T-helper 17 cell (primary cell): ENCODE measurements at places on chromosomes 6 and 20.

DNA sequence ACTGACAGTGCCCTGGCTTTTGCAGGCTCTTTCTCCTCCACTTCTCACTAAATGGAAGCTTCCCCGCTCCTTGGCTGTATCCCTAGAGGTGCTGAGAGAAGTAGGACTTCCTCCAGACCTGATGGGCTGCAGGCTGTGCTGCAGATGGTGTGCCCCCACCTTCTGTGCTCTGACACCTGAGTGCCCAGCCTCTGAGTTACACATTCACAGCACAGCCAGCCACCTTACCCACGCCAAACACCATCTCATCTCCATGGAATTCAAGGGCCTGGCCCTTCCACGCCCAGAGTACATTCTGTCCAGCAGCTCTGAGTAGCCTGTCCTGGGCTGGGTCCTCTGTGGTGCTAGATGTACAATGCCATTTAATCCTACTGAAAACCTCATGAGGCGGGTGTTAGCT lies 5.3 kb downstream of the SFTA2 start:
- DNase-seq, result no peak
- no peaks in the 10 kb centered on the region for H3K27me3 ChIP-seq
- H3K4me1 ChIP-seq, result no peaks in the 10 kb centered on the region
- no peak overlapping the region for H3K27ac ChIP-seq
- H3K4me3 ChIP-seq, result no peak overlapping the region
- H3K36me3 ChIP-seq, result peaks cover 3% of the 10 kb centered on the region

DNA sequence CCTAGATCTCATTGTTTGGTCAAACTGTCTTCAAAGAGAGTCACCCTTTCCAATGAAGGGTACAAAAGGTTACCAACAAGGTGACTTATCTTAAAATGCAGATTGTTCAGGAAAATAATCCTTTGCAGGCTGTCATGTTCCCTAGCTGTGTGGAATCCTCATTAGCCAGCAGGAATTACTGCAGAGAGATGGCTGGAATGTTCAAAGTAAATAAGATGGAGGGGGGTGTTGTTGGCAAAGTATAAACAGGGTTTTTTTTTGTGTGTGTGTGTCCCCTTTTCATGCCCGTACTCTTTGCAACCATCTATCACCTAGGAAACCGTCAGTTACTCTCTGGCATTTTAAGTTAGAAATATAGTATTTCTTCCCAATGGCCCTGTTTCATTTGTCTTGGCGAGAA lies 6.5 kb downstream of the NEDD9 start:
- H3K4me1 ChIP-seq, result peaks cover 43% of the 10 kb centered on the region
- DNase-seq, result no peak
- H3K27ac ChIP-seq, result peak overlapping the region; percentile 83
- peaks cover 5% of the 10 kb centered on the region for H3K36me3 ChIP-seq
- H3K4me3 ChIP-seq, result no peak overlapping the region
- H3K27me3 ChIP-seq, result no peaks in the 10 kb centered on the region

GRCh38 chr6:109978174-109979032 lies at the start of gene GPR6:
GPR6 (plus strand) TSS chr6:109978311; CDS start chr6:109979113, 802 bp downstream.
- no peak within 1 kb of the TSS for H3K4me3 ChIP-seq
- peaks cover 61% of the 10 kb centered on the region for H3K27me3 ChIP-seq
- H3K4me1 ChIP-seq, result no peaks in the 10 kb centered on the region
- peaks cover 2% of the 10 kb centered on the region for H3K36me3 ChIP-seq

DNA sequence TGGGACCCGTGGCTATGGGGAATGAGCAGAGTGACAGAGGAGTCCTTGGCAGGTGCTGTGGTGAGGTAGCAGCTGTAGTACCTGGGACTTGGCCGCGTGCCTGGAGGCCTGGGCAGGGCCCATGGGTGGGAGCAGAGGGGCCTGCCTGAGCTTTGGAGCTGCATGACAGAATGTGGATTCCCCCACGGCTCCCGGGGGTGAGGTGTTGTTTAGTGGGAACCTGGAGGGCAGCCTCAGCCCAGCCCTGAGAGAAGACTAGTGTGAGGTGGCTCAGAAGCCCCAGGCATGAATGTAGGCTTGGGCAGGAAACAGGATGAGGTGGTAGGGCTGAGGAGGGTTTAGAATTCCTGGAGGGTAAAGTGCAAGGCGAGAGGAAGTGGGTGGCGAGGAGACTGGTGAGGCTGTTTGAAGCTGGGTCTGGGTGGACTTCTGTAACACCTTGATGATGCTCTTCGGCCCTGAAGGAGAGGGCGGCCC lies 86.5 kb upstream of the SCP2D1 start:
- H3K27ac ChIP-seq, result no peak overlapping the region
- H3K36me3 ChIP-seq, result no peaks in the 10 kb centered on the region
- peaks cover 32% of the 10 kb centered on the region for H3K4me1 ChIP-seq
- DNase-seq, result no peak
- H3K4me3 ChIP-seq, result no peak overlapping the region

GRCh38 chr6:97081010-97081590 lies 156.6 kb downstream of the KLHL32 start:
- H3K4me1 ChIP-seq, result peaks cover 9% of the 10 kb centered on the region
- no peak overlapping the region for H3K4me3 ChIP-seq
- DNase-seq, result no peak
- H3K27ac ChIP-seq, result no peak overlapping the region
- H3K27me3 ChIP-seq, result no peaks in the 10 kb centered on the region

GRCh38 chr6:160881148-160881808 lies 110.3 kb upstream of the MAP3K4 start:
- H3K27ac ChIP-seq, result no peak overlapping the region
- DNase-seq, result no peak
- H3K27me3 ChIP-seq, result peaks cover 19% of the 10 kb centered on the region
- no peaks in the 10 kb centered on the region for H3K36me3 ChIP-seq

DNA sequence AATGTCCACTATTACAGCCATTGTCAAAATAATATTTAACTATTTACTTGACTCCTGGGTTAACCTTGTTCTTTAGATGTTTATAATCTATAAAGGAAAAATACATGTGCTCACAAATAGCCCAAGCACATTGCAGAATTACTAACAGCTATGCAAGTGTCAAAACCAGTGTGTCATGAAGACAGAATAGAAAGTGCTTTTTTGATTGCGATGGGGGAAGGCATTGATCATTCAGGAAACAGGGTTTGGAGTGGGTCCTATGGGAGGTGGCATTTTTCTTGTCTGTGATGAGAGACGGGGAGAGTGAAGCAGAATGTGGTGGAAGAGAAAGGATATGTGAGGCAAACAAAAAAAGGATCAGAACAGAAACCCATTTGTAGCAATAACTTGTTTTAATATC lies 1.0 kb upstream of the AGPAT4 start:
- no peak overlapping the region for H3K4me3 ChIP-seq
- peaks cover 23% of the 10 kb centered on the region for H3K4me1 ChIP-seq
- DNase-seq, result no peak
- peak overlapping the region; percentile 97 for H3K27ac ChIP-seq

DNA sequence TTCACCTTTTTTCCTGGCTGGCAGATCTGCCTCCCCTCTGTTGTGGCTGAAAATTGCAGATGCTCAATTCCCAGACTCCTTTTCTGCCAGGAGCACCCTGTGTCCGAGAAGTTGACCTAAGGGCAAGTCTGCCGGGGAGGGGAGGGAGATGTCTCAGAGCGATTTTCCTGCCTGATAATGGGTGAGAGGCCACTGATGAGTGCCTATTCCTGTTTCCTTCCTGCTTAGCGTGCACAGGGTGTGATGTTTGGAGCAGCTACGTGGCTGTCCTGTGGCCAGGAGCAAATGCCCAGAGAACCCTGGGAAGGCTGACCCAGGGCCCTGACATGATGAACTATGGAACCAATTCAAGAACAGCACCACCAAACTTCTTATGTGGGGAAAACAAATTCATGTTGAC lies 22.5 kb downstream of the SOX4 start:
- no peak overlapping the region for H3K4me3 ChIP-seq
- no peaks in the 10 kb centered on the region for H3K4me1 ChIP-seq
- H3K27ac ChIP-seq, result no peak overlapping the region
- no peak for DNase-seq
- no peaks in the 10 kb centered on the region for H3K36me3 ChIP-seq
- peaks cover 30% of the 10 kb centered on the region for H3K27me3 ChIP-seq

GRCh38 chr6:74752303-74752702 lies 453.6 kb downstream of the COL12A1 start:
- H3K27ac ChIP-seq, result no peak overlapping the region
- no peaks in the 10 kb centered on the region for H3K36me3 ChIP-seq
- H3K4me3 ChIP-seq, result no peak overlapping the region
- H3K4me1 ChIP-seq, result no peaks in the 10 kb centered on the region

DNA sequence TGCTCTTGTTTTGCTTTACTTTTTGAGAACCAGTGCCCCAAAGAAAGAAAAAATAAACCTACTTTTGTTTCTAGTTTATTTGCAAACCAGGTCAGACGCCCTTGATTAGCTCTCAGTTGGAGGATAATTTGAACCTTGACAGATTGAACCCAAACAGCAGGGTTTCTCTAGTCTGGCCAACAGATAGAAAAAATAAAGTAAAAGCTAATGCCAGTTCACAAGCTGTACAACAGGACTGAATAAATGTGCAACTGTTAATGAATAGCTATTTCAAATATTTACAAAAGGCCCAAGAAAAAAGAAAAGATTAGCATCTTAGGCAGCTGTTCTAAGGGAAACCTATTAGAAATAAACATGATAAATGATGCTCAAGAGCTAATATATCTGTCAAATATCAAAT lies 331.8 kb downstream of the CDKAL1 start:
- no peaks in the 10 kb centered on the region for H3K36me3 ChIP-seq
- H3K4me3 ChIP-seq, result no peak overlapping the region
- H3K27ac ChIP-seq, result no peak overlapping the region
- DNase-seq, result no peak
- no peaks in the 10 kb centered on the region for H3K4me1 ChIP-seq

DNA sequence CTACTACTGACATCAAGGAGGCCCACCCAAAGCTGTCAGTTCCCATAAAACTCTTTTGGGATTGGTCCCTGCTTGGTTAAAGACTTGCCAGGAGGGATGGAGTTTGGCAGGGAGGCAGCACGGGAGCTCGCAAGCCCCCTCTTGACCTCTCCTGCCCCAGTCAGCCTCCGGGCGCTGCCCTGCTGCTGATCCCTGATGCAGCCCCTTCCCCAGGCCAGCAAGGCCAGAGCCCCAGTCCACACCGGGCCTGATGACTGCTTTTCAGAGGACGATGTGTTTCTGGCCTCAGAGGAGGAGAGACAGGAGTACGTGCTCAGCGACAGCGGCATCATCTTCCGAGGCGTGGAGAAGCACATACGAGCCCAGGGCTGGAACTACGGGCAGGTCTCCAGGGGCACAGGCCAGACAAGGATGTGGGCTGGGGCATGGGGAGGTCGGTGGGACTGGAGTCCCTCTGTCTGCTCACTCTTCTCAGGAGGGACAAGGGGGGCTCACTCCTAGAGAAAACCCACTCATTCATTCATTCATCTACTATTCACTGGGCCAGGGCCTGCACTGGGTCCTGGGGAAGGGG lies 15.6 kb downstream of the TGM6 start:
- H3K27ac ChIP-seq, result no peak overlapping the region
- H3K36me3 ChIP-seq, result no peaks in the 10 kb centered on the region
- H3K27me3 ChIP-seq, result peaks cover 10% of the 10 kb centered on the region
- no peaks in the 10 kb centered on the region for H3K4me1 ChIP-seq
- no peak overlapping the region for H3K4me3 ChIP-seq

- H3K27ac ChIP-seq, result no peak overlapping the region
- H3K27me3 ChIP-seq, result peaks cover 9% of the 10 kb centered on the region
- DNase-seq, result no peak
- H3K36me3 ChIP-seq, result no peaks in the 10 kb centered on the region
- H3K4me1 ChIP-seq, result peaks cover 4% of the 10 kb centered on the region
Observed at GRCh38 chr6:71496018-71496721, 207.6 kb downstream of the OGFRL1 start.

DNA sequence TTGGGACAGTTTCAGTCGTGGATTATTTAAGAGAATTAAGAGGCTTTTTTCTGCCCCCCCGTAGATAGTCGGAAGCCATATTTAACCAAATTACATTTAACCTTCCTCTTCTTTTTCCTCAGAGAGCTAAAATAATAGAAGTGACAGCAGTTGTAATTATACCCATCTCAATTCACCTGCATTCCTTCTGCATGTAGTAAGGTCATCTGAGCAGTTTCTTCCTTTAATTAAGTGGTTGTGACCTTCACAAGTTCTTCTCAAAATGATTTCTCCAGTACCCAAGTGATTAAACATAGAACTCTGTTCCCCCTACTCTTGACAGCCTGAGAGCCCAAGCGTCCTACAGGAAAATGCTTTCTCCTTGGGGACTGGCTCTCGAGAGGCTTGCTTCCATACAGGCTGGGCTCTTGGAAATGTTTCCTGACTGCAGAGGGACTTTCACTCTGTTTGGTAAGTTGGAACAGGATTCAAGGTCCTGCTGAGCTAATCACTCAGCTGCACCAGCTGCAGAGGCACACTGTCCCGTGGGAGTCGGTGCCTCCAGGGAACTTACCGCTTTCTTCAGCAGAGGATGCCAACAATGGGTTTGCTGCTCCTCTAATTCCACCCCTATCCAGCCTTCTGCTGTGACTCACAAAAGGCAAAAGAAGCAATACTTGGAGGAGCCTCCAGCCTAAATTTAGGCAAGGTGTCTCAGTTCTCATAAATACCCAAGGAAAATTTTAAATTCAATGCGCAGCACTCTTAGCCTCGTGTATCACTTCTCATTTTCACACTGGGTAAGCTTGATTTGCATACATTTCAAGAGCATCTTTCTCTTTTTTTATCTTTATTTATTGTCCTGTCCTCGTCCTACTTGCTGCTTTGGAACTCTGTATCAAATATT lies 414.9 kb downstream of the KIF16B start:
- H3K4me1 ChIP-seq, result no peaks in the 10 kb centered on the region
- no peak for DNase-seq
- H3K36me3 ChIP-seq, result no peaks in the 10 kb centered on the region
- H3K27ac ChIP-seq, result no peak overlapping the region
- H3K4me3 ChIP-seq, result no peak overlapping the region
- H3K27me3 ChIP-seq, result no peaks in the 10 kb centered on the region

DNA sequence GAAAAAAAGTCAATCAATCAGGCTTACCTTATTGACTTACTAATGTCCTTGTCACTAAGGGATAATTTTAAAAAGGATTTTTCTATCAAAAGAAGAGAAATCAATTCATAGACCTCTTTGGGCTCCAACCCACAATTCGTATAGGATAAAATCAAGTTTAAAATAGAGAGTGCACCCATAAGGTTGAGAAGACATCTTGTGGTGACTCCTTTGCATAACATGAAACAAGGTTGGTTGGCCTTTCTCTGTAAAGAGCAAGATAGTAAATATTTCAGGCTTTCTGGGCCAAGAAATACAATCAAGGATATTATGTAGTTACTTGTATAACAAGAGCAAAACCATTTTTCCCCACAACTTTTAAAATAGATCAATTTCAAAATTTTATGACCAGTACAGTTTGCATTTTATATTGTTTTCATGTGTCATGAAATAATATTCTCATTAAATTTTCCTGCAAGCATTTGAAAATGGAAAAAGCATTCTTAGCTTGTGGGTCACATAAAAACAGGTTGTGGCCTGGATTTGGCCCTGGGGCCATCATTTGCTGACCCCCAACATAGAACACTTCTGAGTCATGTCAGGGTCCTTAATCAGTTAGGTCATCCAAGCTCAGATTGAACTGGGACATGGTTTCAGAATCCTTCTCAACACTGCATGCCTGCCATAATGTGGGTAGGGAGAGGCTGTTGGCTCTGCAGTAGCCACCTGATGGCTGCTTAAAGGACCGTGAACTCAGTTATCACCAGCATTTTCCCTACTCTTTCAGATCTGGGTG lies 76.7 kb downstream of the MYB start:
- no peak overlapping the region for H3K4me3 ChIP-seq
- peaks cover 6% of the 10 kb centered on the region for H3K36me3 ChIP-seq
- H3K27ac ChIP-seq, result no peak overlapping the region

GRCh38 chr6:169378620-169379381 lies 125.2 kb upstream of the THBS2 start:
- no peaks in the 10 kb centered on the region for H3K4me1 ChIP-seq
- H3K27me3 ChIP-seq, result peaks cover 5% of the 10 kb centered on the region
- no peak overlapping the region for H3K4me3 ChIP-seq
- DNase-seq, result no peak
- peaks cover 2% of the 10 kb centered on the region for H3K36me3 ChIP-seq
- H3K27ac ChIP-seq, result no peak overlapping the region
